GM23248 (cell line): ENCODE measurements at places on chromosomes 12 and 14. TPM values are rescaled to one million over a fixed set of nuclear protein-coding genes. Genes with fewer than 3 reads are reported as not detected.

GRCh38 chr12:64608901-64609535, 1.3 kb upstream of the RASSF3 start:
- DNase-seq, result peak; percentile 68

DNA sequence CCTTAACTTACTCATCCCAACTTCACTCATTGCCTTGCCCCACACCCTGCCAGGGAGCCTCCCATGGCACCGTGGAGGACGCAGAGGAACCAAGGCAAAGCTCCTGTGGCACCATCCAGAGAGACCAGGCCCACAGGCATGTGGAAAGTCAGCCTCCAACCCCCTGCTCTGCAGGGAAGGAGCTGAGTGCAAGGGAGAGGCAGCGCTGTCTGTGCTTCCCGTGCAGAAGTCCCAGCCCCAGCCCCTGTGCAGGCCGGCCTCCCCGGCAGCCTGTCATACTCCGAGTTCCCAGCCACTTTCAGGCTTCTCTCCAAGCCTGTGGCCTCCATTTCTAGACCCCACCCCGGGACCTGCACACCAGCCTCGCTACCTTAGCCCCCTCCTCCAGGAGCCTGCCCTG, 106.4 kb downstream of the SINHCAF start:
- DNase-seq, result no peak

DNA sequence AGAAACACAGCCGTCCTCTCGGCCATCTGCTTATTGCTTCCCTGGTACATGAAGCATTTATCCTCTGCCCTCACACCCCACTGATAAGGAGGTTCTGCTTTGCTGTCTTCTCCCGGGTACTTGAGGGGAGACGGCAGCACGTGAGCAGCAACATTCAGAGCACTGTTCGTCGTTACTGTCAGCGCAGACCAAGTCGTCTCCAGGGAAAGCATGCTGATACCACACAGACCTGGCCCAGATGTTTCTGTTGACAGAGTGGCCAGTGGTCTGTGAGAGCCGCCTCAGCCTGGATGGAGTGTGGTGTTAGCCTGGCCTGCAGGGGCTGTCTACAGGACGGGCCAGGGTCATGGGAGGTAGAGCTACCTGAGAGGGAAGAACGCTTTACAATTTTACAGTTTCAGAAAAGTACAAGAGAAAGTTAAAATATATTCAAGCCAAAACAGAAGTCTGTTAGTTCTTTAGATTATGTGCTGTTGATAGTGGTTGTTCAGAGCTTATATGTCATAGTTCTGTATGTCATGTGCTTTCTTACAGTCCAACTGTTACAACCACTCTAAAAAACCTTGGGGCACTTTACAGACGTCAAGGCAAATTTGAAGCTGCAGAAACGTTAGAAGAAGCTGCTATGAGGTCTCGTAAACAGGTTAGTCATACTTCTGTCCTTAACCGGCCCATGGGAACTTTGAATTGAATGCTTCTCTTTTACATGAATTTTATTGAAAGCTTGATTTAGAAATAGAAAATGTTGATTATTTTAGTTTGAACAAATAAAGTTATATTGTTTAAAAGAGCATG, 38.2 kb downstream of the XRCC3 start:
- DNase-seq, result no peak

- no peak for DNase-seq
Observed at GRCh38 chr14:21384494-21384851, 654 bp upstream of the SUPT16H start.

DNA sequence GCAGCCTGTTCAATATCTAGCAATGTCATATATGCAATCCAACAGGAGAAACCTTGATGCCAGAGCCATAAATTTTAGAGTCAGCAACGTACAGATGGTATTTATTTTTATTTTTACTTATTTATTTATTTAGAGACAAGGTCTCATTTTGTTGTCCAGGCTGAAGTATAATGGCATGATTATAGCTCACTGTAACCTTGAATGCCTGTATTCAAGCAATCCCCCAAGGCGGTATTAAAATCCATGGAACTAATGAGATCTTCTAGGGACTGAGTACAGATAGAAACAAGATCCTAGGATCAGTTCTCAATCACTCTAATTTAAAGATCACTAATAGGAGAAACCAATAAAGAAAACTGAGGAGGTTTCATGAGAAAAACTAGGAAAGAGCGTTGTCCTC, 89.3 kb downstream of the SLCO1B1 start:
- no peak for DNase-seq

DNA sequence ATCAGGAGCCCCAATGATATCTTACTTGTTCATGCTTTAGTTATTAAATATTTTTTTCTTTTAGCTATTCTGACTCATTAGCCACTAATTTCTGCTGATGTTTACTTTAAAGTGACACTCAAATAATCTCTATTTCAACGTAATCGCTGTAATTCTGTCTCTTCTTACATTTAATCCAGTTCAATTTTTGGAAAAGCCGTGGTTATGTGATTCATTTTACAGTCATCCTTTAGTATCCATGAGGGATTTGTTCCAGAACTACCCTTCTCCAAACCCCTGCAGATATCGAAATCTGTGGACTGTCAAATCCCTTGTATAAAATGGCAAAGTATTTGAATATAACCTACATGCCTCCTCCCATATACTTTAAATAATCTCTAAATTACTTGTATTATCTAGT, 1103.4 kb downstream of the LRFN5 start:
- no peak for DNase-seq

DNA sequence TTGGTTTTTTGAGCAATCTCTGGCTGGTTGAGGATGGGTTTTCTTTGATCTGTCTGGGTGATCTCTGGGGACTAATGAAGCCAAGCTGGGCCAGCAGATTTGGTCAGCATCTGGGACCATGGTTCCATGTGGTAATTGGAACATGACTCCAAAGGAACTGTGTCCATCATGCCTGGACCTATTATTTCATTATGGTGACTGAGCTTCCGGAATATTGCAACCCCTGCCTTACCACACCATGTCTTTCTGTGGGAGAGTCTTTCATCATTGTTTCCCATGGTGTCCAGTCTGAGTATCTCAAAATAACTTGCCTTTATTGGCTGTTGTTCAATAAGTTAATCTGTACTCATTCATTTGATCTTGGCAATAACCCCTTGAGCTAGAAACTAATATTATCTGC, 624.9 kb upstream of the TBX3 start:
- no peak for DNase-seq

GRCh38 chr12:57840726-57841125, 5.8 kb downstream of the CTDSP2 start:
- DNase-seq, result peak; percentile 50

DNA sequence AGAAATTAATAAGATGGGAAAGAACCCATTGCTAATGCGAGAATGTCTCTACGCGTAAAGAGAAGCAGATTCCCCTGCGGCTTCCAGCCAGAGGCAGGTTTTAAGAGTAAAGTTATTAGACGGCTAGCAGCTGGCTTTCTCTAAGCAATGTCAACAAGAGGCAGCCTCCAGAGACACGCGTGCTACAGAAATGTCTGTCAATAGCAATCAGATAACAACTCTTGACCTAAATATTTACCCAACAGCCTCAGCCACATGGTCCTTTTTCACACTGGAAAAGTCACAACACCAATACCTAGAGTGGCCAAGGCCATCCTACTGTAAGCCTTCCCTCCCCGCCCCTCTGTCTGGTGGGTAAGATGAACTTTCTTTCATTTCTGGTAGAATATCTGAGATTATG, 146.0 kb upstream of the SFSWAP start:
- DNase-seq, result no peak

- peak; percentile 88 for DNase-seq
Observed at GRCh38 chr12:3117591-3118015, 40.4 kb downstream of the TSPAN9 start.

GRCh38 chr12:50918584-50919316, 33.6 kb upstream of the HIGD1C start:
- no peak for DNase-seq

GRCh38 chr12:92602476-92602875, 100.3 kb upstream of the PLEKHG7 start:
- DNase-seq, result peak; percentile 91

DNA sequence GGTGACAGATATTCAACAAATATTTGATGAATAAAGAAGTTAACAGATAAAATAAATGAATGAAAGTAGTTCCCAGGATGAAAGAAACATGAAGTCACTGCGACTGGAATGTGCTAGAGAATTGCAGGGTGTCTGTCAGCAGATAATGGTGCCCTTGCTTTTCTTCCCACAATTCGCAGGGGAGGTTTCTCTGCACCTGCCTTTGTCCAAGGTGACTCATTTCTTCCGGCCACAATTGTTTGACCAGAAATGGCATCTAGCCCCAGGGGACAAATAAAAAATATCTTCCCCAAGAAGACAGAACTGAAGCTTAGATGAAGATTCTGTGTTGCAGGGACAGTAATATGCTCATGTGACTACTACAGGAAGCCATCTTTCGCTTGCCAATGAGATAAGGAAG, 316.1 kb upstream of the TBX3 start:
- DNase-seq, result peak; percentile 39

DNA sequence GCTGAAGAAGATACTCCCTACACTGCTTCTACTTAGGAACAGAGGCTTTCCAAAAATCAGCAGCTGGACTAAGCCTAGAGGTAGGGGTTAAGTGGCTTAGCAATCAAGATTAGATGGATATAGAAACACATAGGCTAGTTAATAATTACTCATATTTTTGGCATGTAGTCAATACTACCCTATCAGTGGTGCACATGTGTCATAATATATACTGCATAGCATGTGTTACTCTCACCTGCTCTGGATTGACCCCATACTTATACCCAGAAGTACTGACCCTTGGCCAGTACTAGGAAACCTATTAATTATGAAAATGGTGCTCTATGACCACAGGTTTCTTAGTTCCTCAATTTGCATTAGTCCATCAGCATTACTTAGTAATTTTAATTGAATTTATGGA, 528.4 kb upstream of the LMO3 start:
- DNase-seq, result no peak

DNA sequence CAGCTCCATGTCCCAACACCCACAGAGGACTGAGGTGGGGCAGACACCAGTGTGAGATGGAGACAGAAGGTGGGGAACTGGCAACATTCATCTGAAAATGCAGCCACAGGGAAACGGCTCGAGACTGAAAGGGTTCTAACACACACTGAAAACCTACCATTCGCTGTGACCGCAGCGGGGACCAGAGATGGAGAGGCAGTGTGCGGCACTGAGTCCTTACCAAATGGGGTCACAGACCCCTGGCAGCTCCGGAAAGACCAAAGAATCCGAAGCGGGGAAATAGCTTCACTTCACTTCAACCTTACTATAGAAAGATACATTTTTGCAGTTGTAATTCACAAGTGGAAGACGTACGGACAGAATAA, 9.6 kb downstream of the BAG5 start:
- no peak for DNase-seq

DNA sequence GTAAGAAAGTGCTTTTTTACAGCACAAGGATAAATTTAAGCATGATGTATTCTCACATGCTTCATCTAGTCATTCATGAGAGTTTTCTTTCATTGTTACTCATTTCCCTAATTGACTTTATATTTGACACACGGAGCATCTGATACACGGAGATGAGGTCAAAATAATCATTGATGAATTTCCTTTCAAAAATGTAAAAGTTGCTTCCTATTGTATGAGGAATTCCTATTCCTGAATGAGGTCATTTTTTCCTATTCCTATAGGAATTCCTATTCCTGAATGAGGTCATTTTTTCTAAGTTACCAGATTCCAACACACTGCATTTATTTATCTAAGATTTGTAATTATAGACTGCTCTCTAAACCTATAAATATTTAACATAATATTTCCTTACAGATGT, 316.7 kb upstream of the KITLG start:
- DNase-seq, result peak; percentile 56

DNA sequence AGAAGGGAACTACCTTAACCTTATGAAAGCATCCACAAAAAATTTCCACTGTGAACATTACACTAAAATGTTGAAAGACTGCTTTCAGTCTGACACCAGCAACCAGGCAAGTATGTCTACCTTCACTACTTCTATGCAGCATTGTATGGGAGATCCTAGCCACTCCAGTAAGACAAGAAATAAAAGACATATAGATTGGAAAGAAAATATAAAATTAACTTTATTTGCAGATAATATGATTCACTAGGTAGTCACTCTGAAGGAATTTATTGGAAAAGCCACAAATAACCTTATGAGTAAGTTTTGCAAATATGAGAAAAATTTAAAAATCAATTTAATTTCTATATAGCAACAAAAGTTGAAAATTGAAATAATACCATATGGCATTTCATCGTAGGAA, 172.0 kb downstream of the RERGL start:
- DNase-seq, result peak; percentile 22

GRCh38 chr12:3107954-3108353, 30.8 kb downstream of the TSPAN9 start:
- DNase-seq, result peak; percentile 16

GRCh38 chr12:116104167-116104767, 173.2 kb downstream of the MED13L start:
- DNase-seq, result no peak

DNA sequence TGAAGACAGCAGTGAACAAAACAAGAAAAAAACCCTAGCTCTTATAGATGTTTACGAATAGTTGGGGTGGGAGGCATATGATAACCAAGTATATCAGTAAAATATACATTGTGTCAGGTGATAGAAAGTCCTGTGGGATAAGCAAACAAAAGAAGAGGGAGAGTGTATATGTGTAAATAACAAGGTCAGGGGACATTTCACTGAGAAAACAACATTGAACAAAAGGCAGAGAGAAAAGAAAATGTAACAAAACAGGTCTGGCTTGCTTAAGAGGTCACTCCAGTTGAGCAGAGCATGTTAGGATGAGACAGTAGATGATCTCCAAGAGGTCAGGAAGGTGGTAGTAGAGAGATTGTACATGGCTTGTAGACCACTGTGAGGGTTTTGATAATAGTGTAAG, 304.1 kb downstream of the ACSS3 start:
- DNase-seq, result no peak

DNA sequence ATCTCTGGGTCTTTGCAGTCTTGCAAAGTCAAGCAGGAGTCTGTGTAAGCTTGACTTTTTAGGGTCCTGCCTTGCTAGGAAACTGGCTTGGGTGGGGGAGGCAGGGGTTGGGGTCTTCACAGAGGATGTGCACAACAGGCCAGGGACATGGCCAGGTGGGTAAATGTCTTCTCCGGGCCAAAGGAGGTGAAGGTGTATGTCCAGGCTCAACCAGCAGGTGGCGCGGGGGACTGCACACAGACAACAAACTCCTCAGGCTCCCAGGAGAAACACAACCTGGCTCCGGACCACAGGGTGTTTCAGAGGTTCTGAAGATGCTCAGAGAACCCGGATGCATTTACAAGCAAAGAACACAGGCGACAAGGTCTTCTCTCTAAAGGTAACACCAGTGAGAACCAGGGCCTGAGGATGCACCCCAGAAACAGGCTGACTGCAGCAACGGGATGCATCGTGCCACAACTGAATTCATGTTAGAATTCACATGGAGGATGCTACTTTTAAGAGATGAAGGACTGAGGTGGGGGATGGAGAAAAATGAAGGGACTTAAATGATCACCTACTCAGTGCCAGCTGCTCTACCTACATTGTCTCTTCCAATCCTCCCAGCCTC, 56.0 kb downstream of the PLEKHG3 start:
- DNase-seq, result peak; percentile 52

- DNase-seq, result no peak
Observed at GRCh38 chr12:70096759-70097410, 146.3 kb upstream of the CNOT2 start.

BTG1 gene
- 58.9 and 62.2 TPM in 2 replicates for polyA plus RNA-seq

OSBPL8 gene
- 69.7 and 73.4 TPM in 2 replicates for polyA plus RNA-seq

KRT79 gene
- polyA plus RNA-seq, result 0.15 TPM in 1 of 2 replicates, not detected in the other

PRH2 gene
- 0.53 TPM in 1 of 2 replicates, not detected in the other for polyA plus RNA-seq

KLRC4 gene
- not detected in 2 replicates for polyA plus RNA-seq

SMIM41 gene
- polyA plus RNA-seq, result not detected in 2 replicates

TSPAN11 gene
- 0.51 and 0.70 TPM in 2 replicates for polyA plus RNA-seq

LRRK2 gene
- 1.7 and 1.8 TPM in 2 replicates for polyA plus RNA-seq

OR6C2 gene
- not detected in 2 replicates for polyA plus RNA-seq

PSMC1 gene
- polyA plus RNA-seq, result 167 and 179 TPM in 2 replicates

NANOG gene
- polyA plus RNA-seq, result 0.13 TPM in 1 of 2 replicates, not detected in the other

IQSEC3 gene
- polyA plus RNA-seq, result 0.03 TPM in 1 of 2 replicates, not detected in the other

RDH11 gene
- polyA plus RNA-seq, result 56.7 and 57.5 TPM in 2 replicates
